SW 1271 (cell line): ENCODE measurements at places on chromosomes 7 and 10.

GRCh38 chr7:100823534-100823933 is 3.8 kb downstream of the EPHB4 start:
- DNase-seq: no peak

DNA sequence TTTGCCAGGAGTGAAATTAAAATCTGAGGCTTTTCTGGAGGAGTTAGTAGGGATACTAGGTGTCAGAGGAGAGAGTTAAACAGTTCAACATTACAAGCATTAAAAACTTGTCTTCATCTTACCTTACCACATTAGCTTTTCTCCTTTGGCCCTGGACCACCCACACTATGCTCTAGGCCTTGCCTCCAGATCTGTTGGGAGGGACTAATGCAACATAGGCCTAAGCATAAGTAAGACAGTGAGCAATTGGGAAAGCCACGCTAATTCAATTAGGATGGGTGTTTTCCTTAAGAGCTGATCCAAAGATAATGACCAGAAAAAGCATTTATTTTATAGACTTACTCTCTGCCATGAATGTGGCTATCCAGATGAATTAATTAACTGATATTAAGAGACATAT is 158.9 kb downstream of the ELMO1 start:
- DNase-seq: no peak

- no peak for DNase-seq
Measured at GRCh38 chr7:821688-822087, 10.6 kb upstream of the SUN1 start.

DNA sequence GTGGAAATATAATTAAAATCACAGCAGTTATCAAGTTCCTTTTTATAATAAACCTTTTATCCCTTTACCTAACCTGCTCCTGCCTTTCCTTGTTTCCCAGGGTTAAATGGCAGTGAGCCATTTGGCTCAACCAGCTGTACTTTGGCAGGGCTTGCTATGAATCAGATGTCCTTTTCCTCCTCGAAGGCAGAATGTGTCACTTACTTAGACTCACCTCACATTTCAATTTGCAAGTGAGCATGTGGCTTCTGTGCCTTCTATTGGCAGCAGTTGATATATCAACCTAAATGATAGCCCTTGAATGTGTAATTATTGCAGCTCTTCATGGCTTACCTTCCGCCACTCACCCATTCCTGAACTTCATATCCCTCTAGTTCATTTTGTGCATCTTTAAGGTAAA is 301.7 kb downstream of the CSTF2T start:
- DNase-seq: no peak

- no peak for DNase-seq
Measured at GRCh38 chr10:70726909-70727495, 54.7 kb downstream of the ADAMTS14 start.

- no peak for DNase-seq
Measured at GRCh38 chr7:95493844-95494243, 8.1 kb downstream of the ASB4 start.

DNA sequence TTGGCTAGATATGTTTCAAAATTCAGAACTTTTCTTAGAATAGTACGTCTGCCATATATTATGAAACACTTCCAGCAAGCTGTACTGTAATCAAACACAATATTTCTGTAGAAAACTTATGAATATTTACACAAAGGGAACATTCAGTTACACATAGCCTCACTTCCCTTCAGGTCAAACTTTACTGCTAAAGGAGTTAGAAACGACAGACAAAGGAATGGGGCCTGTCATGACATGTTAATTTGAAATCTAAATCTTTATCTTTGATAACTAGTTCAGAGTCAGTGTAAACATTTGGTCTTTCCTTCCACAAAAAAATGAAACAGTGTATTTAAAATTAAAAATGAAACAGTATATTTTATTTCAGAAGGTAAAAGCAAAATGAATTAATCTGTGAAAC is 1.0 kb upstream of the CROT start:
- no peak for DNase-seq

DNA sequence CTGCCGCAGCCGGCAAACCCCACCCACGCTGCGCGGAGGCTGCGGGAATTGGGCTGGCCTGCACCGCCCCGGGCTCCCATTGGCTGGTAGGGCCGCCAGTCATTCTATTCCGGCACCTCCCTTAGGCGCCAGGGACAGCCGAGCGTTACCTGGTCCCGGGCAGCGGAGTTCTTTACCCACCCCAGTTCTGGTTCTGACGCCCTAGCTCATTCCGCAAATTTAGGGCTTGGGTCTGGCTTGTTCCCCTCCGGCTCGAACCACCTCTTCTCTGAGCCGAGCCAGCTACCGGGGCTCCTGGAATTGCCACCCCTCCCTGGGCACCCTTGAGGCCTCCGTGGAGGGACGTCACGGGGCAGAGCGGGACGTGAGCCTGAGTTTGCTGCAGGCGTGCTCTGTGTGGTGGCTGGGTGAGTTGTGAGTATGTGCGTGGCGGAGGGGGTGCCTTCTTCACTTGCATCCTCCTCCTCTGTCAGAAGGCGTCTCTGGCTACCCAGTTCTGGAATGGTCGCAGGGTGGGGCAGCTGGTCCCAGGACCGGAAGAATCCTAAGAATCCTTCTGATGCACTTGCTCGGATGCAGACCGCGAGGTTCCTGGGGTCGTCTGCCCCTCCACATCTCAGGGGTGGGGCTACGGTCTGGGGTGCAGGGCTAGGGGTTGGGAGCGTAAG is at the start of the genes PDZD7 and SFXN3:
PDZD7 (minus strand) TSS at position 2 of the 668 bp plus-strand sequence. CDS start 910 bp downstream, outside the sequence.
SFXN3 (plus strand) TSS at position 107 of the 668 bp plus-strand sequence. CDS start 3,461 bp downstream, outside the sequence.
- peak; percentile 52 for DNase-seq

GRCh38 chr10:32929634-32930033 is 28.4 kb downstream of the ITGB1 start:
- no peak for DNase-seq

DNA sequence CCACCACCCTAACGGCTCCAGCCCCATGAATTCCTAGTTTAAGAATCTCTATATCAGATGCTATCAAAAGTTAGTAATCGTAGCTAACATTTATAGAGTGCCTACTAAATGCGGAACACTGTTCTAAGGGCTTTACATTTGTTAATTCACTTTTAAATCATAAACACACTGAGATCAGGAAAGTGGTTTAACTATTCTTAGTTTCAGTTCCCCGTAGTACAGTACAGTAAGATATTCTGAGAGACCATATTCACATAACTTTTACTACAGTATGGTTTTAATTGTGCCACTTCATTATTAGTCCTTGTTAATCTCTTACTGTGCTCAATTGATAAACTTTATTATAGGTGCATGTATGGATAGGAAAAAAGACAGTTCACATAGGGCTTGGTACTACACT is 22.5 kb downstream of the SYPL1 start:
- DNase-seq: no peak
